Dermis blood vessel endothelial cell (primary cell): ENCODE measurements at places on chromosomes 6 and 20. TPM values are rescaled to one million over a fixed set of nuclear protein-coding genes. Genes with fewer than 3 reads are reported as not detected.
A peak's percentile ranks its signal among the peaks of the same experiment; 100 is the strongest.

TULP4 gene
- total RNA-seq: 75.5 and 134 TPM in 2 replicates

- no peak for DNase-seq
Observed at GRCh38 chr20:22572023-22572422, 12.3 kb downstream of the FOXA2 start.

- no peak for DNase-seq
Observed at GRCh38 chr6:160085713-160086505, 35.7 kb upstream of the SLC22A1 start.

DNA sequence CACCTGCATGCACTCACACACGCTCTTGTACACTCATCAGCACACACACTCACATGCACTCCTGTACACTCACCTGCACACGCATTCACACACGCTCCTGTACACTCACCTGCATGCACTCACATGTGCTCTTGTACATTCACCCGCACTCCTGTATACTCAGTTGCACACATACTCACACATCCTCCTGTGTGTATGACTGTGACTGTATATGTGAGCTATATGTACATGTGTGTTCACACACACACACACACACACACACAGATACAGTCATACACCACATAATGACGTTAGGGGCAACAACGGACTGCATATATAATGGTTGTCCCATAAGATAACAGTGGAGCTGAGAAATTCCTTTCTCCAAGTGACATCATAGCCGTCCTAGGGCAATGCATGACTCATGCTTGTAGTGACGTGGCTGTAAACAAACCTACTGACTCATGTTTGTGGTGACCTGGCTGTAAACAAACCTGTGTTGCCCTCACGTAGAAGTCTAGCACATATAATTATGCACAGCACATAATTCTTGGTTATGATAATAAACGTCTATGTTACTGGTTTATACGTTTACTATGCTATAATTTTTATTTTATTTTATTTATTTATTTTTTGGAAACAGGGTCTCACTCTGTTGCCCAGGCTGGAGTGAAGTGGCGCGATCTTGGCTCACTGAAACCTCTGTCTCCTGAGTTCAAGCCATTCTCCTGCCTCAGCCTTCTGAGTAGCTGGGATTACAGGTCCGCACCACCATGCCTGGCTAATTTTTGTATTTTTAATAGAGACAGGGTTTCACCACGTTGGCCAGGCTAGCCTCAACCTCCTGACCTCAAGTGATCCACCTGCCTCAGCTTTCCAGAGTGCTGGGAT is 22.8 kb upstream of the TAF4 start:
- peak; percentile 66 for DNase-seq
